ENCODE measurements at places on chromosomes 13 and 19.

GRCh38 chr13:28410096-28410495, 84.8 kb downstream of the FLT1 start:
- no peak for DNase-seq

GRCh38 chr19:48968179-48968661, 3.1 kb downstream of the FTL start:
- no peak for DNase-seq

GRCh38 chr19:16463991-16464575, 7.7 kb downstream of the EPS15L1 start:
- no peak for DNase-seq

- DNase-seq: no peak
Measured at GRCh38 chr13:105990256-105990958, 545.1 kb downstream of the EFNB2 start.

DNA sequence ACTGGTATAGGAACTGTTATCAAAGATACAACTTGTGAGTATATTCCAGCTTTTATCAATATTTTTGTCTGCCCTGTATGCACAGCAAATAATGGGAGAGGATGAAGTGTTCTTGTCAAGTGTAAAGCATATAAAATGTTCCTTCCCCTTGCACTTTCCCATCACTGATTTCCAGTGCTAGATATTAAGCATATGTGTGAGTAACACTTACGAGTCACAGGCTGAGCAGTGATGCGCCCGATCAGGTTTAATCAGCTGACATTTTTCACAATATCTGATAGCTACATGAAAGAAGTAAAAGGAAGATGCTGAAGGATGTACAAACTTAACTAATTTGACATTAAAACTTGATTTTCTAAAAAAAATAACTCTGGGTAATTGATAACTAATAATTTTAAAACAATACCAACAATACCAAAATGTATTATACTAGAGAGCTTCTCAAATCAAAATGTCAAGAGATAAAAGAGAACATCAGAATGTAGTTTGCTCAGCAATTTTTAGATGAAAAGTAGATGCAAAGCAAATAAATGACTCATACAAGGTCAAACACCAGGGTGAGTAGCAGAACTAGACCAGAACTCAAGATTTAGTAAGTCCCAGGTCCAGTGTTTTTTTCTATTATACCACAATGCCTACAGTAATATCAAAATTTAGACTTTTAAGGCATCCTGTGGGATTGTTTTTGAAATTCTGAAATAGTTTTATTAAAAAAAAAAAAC, 56.4 kb downstream of the ZDHHC20 start:
- DNase-seq: no peak

DNA sequence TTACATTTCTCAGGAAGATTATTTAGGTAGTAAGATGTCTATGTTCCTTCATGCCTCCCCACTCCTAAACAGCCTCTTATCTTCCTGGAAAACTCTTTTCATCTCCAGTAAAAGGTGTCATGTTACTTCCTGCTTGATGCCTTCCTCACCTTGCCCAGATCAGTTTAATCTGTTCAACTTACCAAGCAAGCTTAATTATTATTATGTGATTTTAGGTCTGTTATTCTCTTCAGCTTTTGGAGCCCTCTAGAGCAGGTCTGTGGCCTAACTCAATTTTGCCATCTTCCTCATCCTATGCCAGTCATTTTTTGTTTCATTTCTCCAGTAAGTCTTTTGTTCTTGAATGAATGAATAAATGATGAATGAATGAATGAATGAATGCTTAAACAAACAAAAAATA, 528.4 kb downstream of the DCT start:
- DNase-seq: no peak

GRCh38 chr13:114161644-114162532, 17.2 kb upstream of the CFAP97D2 start:
- DNase-seq: no peak

DNA sequence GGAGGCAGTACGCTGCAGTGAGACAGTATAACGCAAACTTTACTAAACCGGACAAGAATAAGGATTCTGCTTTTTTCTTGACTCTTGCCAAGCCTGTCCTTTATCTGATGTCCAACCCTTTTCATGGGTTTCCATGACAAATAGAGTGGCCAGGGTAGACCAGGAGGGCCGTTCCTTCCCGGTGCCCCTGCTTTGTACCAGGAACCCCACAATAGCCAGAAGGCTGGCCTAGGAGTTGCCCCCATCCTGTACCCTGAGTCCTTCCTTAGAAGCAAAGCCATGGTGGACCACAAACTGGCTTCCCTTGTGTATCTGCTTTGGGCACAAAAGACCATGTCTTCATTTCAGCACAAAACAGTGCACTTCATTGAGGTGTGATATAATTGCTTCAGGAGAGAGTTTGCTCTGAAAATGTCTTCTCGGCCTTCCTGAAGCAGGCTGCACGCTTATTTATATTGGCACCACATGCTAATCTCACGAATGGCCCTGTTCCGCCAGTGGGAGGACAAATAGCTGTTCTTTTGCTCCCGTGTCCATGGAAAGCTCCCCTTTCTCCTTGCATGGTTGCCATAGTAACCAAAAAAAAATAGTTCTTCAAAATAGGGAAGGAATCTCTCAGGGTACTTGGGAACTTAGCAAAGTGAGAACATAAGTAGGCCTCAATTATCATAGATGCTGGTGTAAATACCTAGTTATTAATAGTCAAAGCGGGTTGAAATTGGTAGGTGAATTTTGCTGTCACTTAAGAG, 222.1 kb downstream of the ZIC5 start:
- DNase-seq: no peak

GRCh38 chr13:43377973-43378372, 354.6 kb downstream of the DNAJC15 start:
- DNase-seq: no peak

GRCh38 chr13:80074811-80075210, 266.1 kb downstream of the SPRY2 start:
- DNase-seq: no peak

- no peak for DNase-seq
Measured at GRCh38 chr13:47110141-47110540, 213.3 kb upstream of the HTR2A start.

DNA sequence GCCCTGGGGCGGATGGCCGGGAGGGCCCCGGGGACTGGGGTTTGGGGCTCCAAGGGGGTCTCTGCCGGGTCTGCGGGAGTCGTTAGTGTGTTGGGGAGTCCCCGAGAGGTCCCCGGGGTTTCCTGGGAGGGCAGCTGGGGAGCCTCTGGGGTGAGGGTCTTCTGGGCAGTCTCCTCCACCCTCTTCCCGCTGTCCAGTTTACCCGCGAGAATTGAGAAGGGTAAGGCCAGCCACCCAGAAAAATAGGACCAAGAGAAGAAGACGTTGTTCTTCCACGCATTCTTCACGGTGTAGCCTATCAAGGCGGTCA, 1.0 kb upstream of the ETFB start:
- no peak for DNase-seq

Measured in muscle of arm (tissue), 14 donors.